Effector memory CD4-positive, alpha-beta T cell (primary cell): ENCODE measurements at places on chromosomes 7 and 10.

DNA sequence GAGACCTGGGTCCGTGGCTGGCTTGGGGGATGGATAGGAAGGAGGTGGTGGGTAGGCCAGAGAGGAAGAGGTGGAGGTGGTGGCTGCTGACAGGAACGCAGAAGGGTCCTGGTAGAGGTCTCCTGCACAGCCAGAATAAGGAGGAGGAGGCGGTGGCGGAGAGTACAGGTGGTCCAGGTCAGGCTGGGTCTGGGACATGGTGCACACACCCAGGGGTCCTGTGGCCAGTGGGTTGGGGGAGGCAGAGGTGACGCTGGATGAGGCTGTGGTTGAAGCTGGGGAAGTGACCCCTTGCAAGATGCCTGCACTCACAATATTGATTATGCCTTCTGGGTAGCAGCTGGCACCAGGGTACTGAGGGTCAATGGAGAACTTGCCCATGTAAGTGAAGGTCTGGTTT lies 2.2 kb downstream of the EGR2 start:
- DNase-seq: no peak

DNA sequence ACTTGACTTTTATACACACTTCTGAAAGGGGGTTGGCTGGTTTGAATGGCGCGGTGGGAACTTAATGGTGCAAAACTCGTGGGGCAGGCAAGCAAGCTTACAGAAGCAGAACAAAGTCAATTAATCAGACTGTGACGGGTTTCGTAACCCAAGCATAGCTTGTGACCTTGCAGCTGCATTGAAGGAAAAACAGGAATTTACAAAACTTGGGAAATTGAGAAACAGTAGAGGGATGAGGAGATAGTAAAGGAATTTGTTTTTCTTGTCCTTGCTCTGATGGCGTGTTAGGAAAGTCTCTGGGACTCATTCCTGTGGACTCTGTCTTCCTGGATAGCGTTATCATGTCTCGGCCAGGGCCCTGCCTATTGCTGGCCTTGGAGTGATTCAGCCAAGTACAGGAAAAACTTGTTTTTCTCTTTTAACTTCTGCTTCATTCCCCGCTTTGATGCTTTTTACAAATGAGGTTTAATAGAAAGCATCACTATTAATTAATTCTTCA lies 220.0 kb upstream of the KCND2 start:
- no peak for DNase-seq

DNA sequence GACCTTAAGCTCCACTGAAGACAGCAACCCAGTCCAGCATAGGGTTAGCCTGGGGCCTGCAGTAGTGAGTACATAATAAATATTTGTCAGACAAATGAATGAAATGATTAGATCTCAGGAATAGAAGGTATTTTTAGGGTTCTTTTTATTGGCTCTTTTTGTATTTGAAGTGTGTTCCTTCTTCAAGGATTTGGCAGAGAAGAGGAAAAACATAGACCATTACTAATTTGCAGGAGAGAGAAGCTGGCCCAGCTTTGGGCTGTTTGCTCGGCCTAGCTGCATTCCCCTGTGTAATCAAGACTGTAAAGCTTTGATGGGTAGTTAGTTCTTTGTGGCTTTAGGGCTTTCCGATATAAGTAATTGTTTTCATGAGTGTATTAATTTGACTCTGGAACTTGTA lies 64.2 kb downstream of the CNNM2 start:
- DNase-seq: no peak

DNA sequence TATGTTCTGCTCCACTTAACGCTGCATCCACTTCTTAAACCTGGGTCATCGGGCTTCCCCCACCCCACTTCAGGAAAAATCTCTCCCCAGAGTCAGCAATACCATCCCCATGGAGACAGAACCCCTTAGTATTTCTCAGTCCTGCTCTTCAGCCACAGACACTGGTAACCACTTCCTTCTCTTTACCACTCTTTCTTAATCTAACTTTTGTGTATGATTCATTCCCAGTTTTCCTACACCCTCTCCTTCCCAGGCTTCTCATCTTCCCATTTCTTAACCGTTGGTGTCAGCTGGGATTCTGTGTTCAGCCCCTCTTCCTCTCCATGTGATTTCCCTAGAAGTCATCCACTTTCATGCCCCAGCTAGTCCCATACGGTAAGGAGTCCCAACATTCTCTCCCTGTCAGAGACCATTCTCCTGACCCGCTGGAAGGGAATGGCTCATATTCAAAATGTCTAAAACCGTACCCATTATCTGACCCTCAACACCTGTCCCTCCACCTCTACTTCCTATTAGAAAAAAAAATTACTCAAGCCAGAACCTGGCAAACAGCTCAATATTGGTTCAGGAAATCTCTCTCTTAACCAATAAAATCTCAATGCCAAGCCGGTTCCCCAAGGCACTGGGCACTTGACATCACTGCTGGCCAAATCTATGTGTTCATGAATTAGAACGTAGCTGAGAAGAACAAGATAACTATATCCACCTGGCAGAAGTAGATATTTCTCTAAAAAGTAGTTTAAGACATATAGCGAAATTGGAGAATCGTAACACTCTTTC lies 89.4 kb downstream of the DGKI start:
- DNase-seq: no peak

DNA sequence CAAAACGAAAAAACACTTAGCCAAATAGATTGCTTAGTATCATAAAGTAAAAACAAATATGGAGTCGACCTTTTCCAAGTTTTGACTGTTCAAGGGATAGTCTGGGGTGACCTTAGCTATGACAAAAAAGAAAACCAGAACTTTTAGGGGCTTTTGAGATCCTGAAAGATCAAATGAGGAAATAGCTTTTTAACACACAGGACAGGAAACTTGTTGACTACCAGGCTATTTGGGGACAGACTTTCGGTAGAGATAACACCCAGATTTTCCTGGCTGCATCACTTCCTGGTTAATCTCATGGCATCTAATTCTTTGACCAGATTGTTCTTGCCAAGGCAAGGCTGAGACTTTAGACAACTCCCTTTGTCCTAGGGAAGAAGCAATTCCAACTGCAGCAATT lies 34.5 kb upstream of the EGR2 start:
- DNase-seq: no peak

DNA sequence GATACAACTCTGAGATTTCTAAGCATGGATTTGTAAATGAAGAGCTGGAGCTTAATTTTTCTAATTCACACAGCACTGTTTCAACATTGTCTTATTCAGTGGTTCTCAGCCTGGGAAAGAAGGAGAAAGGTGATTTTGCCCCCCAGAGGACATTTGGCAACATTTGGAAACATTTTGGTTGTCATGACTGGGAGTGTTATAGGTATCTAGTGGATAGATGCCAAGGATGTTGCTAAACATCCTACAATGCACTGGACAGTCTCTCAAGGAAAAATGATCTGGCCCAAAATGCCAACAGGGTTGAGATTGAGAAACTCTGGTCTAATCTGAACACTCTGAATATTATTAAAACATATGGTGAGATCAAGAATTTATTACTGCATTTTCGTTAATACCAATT lies 3.8 kb upstream of the CAV2 start:
- no peak for DNase-seq

GRCh38 chr7:1232623-1233332 lies at the start of gene UNCX:
TSS of gene UNCX (plus strand) at chr7:1232872. CDS start at chr7:1233018, 146 bp downstream.
- no peak for DNase-seq

GRCh38 chr10:42304341-42304740 lies 334.0 kb downstream of the ZNF33B start:
- no peak for DNase-seq

- DNase-seq: no peak
Observed at GRCh38 chr10:78302739-78302988, 269.0 kb downstream of the RPS24 start.

DNA sequence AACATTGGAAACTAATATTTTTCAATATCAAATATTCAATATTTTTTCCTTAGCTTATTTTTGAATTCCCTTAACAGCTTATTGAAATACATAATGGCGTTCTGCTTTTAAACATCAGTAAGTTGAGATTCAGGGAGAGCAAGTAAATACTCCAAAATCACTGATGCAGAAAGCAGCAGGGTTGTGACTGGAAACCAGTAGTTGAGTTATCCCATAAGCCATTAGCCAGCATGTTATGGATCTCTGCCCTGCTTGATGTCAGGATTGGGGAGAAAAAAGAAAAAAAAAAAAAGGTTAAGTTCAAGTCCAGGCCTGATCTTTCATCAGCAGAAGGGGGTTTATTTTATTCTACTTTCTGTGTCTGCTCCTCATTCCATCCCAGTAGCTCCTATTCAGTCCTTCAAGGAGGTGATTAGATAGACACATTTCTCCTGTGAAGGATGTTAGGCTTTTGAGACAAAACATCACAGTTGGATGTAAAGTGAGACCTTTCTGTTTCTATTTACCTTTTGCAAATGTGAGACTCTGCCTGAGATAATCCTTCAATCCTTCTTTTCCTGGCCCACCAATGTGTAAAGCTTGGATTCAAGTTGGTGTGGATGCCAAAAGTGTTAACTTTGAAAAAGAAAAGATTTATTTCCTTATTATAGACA lies 110.9 kb upstream of the HDAC9 start:
- no peak for DNase-seq

DNA sequence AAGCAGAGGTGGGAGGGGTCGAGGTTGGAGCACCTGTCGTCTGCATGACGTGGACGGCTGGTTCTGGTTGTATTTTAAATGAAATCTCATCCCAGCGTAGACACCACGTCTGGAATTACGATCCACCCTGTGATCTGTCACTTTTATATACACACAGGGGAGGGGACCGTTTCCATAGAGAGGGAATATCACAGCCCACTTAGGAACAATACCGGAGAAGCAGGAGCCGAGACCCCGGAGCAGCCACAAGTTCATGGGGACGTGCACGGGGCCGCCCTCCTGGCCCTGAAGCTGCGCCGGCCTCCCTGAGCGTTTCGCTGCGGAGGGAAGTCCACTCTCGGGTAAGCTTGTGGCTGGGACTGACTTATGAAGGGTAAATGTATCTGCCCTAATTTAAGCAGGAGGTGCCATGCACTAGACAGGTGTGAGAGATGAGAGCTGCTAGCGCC lies at the start of gene UCN3:
UCN3 (plus strand) TSS at position 77 of the 449 bp plus-strand sequence. CDS start 8,755 bp downstream, outside the sequence.
- DNase-seq: no peak

- no peak for DNase-seq
Observed at GRCh38 chr10:117159390-117159789, 21.3 kb upstream of the VAX1 start.

GRCh38 chr10:89118091-89118490 lies 89.0 kb downstream of the CH25H start:
- DNase-seq: no peak

GRCh38 chr7:130875901-130876300 lies 141.9 kb upstream of the KLF14 start:
- DNase-seq: no peak
